Left lobe of liver (tissue), 2 donors: ENCODE measurements at places on chromosomes 16 and 17.

DNA sequence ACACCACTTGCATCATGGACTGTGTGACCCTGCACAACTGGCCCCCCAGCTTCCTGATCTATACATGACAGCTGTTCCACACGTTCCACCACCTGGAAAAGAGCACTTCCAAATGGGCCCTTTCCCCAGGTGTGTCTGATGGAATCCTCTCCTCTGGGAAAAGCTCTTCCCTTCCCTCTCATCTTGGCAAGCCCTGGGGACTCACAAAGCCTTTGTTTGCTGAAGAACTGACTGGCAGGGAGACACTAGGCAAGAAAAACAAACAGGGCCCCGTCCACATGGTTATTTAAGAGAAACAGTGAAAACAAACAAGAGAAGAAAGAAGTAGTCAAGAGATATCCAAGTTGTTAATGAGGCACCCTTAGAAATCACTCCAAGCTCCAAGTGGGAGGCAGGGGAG lies 52.6 kb downstream of the C16orf95 start:
- no peak for DNase-seq

- no peak for DNase-seq
Measured at GRCh38 chr16:50389900-50390299, 21.1 kb upstream of the BRD7 start.

DNA sequence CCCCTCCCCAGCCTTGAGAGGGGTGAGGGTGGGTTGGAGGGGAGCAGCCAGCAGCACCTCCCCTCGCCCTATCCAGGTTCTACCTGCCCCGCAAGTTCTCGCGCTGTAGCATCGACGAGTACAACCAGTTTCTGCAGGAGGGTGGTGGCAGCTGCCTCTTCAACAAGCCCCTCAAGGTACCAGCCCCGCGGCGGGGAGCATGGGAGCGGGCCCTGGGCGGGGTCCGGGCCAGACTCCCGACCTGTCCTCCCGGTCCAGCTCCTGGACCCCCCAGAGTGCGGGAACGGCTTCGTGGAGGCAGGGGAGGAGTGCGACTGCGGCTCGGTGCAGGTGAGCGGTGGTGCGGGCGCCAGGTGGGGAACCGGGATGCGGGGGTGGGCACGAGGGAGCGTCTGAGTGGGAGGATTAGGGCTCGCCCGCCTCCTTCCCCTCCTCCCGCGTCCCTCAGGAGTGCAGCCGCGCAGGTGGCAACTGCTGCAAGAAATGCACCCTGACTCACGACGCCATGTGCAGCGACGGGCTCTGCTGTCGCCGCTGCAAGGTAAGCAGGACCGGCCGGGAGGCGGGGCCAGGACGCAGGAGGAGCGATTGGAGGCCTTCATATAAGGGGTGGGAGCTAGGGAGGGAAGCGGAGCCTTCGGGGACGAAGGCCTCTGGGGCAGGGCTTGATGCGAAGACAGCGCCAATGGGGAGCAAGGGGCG lies 16.5 kb downstream of the ADAM11 start:
- peak; percentile 97 for DNase-seq

DNA sequence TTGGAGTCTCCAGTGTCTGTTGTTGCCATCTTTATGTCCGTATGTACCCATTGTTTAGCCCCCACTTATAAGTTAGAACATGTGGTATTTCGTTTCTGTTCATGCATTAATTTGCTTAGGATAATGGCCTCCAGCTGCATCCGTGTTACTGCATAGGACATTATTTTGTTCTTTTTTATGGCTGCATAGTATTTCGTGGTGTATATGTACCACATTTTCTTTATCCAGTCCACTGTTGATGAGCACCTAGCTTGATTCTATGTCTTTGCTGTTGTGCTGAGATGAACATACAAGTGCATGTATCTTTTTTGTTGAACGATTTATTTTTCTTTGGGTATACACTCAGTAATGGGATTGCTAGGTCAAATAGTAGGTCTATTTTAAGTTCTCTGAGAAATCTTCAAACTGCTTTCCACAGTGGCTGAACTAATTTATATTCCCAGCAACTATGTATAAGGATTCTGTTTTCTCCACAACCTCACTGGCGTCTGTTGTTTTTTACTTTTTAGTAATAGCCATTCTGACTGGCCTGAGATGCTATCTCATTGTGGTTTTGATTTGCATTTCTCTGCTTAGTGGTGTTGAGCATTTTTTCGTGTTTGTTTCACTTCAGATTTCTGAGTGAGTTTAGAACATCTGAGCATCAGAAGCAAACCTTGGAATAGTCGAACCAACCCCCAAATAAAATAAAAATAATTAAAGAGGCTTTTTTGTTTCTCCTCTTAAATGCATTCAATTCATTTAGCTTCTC lies 304.7 kb downstream of the ZFHX3 start:
- no peak for DNase-seq

DNA sequence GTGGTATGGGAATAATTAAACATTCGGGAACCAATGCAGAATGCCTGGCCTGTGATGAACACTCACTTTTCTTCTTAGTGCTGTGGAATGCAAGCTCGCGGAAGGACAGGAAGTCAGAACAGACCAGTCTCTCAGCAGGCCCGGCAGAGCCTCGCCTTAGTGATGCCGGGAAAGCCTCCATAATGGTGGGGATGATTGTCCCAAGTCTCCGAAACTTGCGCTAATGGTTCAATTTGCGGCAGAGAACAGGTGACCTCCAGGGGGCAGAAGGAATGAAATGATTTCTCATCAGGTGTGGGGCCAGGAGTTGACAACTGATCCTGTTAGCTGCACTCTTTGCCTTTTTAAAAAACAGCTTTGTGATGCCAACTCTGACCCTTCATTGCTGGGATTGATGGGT lies 170.6 kb downstream of the GSG1L start:
- no peak for DNase-seq

DNA sequence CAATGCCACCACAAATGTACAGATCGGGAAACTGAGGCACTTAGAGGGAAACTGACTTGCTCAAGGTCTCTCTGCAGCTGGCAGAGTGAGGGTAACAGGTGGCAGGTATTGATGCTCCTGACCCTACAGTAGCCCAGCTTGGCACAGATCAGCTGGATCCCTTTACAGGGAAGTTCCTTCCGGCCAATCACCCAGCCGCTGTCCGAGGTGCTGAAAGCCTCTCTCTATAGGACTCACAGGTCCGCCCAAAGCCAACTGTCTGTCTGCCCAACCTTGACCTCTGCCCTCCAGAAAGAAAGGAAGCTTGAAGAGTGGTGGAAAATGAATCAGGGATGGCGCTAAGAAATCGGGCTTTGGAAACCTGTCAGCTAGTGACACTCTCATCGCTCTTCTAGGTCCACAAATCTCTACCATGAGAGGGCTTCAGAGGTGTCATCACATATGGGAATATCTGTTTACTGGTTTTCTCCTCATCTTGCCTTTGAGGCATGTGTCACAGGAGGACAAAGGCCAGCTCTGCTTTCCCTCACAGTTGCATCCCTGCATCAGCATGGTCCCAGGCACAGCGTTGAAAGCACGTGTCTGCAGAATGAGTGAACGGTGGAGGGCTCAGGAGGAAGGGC lies 246.2 kb downstream of the KATNIP start:
- DNase-seq, result no peak

- no peak for DNase-seq
Measured at GRCh38 chr16:89847051-89847939, 19.0 kb downstream of the SPIRE2 start.

- no peak for DNase-seq
Measured at GRCh38 chr16:81748476-81749198, 30.5 kb upstream of the PLCG2 start.

GRCh38 chr17:35936063-35936462 lies 5.5 kb upstream of the RDM1 start:
- no peak for DNase-seq

DNA sequence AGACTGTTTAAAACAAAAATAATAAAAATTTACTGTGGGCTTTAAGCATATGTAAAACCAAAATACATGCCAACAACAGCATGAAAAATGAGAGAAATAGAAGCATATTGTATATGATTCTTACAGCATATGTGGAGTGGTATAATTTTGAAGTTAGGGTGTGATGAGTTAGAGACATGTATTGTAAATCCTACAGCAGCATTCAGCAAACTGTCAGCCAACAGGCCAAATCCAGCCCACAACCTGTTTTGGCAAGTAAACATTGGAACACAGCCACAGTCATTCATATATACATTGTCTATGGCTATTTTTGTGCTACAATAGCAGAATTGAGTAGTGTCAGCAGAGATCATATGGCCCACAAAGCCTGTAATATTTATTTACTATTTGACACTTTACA lies 42.3 kb downstream of the ZNF18 start:
- no peak for DNase-seq

GRCh38 chr16:13621639-13622038 lies 298.3 kb upstream of the ERCC4 start:
- no peak for DNase-seq

DNA sequence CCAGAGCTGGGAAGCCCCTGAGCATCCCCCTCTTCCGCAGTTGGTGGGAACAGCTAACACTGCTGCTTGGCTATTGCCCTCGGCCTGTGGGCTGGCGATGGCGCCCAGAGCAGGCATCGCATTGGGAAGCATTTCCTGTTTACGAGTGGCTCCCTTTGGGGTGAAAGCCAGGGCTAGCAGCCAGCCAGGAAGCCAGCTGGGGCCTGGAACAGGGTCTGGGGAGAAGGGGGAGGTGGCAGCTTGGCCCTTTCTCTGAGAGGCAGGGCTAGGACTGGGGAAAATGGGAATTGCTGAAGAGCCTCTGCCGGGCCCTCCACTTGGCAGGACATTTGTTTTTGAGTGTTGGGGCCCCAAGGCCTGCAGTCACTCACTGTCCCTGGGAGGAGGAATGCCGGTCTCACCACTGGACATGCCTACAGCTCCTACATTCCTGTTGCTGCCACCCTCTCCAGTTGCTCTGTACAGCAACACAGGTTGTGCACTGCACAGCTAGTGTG lies 2.4 kb upstream of the MTSS2 start:
- DNase-seq, result no peak

GRCh38 chr17:4530799-4531730 lies 24.1 kb downstream of the MYBBP1A start:
- no peak for DNase-seq

- DNase-seq, result no peak
Measured at GRCh38 chr16:25256695-25257469, 763 bp downstream of the ZKSCAN2 start.

- no peak for DNase-seq
Measured at GRCh38 chr17:80331820-80332219, 71.2 kb downstream of the RNF213 start.

GRCh38 chr16:7111265-7111664 lies 221.4 kb upstream of the RBFOX1 start:
- no peak for DNase-seq

- peak; percentile 83 for DNase-seq
Measured at GRCh38 chr17:18158022-18158600, 25.5 kb upstream of the ALKBH5 start.

DNA sequence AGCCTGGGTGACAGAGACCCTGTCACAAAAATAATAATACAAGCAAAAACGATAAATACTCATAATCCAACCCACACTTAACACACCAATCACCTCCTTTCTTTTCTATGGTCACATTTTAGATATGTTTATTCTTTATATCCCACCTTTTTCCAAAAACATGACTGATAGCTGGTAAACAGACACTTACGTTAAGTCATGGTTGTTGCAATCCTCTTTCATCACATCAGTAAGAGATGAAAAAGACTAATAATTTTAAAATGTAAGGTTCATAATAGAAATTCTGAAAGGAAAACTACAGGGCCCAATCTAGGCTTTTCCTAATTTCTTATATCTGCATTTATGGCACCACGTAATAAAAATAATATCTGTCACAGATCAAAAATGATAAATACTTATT lies 10.2 kb downstream of the SMURF2 start:
- DNase-seq, result no peak
